ENCODE measurements at places on chromosomes 11 and 22.

DNA sequence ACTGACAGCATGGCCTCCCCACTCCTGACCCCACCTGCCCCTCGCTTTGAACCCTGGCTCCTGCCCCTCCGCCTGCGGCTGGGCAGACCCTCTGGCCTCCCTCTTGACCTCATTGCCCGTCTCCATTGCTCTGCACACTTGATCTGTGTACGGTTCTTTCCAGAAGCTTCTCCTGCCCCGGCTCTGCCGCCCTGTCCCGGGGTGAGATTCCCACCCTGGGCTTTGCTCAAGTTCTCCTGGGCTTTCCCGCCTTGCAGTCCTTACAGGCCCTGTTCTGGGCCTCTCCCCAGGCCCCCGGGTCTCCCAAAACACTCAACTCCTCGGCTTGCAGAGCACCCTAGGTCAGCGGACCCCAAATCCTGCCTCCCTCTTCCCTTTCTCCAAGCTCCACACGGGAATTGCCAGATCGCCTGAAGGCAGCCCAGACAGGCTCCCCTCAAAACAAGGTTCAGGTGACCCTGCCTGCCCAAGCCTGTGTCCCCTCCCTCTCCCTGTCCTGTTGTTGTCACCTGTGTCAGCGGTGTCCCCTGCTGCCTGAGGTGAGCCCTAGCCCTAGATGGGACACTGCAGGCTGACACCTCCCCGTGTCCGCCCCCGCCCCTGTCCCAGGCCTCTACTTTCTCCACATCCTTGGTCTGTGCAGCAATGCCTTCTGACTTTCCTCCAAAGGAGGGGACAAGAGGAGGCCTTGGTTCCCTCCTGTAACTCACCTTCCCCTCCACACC lies 1.5 kb downstream of the GAL start:
- no peak for DNase-seq

DNA sequence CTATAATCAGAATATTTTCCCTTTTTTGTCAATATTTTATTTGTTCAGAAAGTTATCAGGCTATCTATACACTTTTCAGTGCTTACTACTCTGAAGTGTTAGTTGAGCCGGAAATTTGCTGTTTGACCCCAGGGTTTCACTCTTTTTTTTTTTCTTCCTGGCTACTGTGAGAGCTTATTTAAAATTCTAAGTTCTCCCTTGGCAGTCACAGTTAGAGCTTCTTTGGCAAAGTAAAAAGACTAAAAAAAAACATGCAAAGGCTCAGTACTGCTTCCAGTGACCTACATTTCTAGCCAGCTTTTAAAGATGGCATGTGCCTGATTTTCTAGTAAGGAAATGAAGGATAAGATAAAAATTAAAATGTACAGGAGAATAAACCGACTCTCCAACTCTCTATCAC lies 48.4 kb downstream of the ELP4 start:
- no peak for DNase-seq

DNA sequence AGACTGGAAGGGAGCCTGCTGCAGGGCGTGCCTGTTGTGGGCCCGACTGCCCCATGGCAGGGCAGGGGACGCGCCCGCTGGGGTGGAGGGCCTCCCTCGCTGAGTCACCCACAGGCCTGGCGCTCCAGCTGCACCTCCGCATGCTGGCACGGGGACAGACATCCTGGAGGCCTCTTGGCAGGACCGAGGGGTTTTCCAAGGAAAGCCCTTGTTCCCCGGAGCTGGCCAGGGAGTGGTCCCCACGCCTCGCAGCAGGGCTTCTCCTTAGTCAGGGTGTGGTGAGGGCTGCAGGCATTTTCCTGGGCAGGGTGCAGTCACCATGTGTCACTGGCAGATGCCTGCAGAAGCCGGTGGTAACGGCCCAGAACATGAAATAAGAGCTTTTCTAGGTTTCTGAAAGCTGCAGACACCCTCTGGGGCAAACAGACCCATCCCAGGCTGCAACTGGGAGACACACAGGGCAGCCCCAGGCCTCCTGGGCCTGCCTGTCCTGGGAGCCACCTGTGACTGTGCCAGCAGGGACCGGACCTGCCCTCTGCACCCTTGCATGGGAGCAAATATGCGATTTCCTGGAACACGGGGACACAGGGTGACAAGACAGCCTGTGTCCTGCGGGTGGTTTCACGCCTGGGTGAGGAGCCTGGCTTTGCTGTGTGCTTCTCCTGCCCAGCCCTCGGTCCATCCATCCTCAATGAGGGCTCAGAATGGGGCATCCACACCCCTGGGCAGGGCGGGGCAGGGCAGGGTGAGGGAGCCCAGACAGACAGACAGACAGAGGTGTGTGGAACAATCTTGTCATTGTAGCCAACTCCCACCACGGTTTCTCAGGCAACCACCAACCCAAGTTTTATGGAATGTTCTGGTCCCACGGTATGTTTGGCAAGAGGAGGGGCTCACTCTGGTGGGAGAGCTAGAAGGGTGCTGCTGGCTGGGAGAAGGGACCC lies 43.2 kb upstream of the FADD start:
- no peak for DNase-seq

DNA sequence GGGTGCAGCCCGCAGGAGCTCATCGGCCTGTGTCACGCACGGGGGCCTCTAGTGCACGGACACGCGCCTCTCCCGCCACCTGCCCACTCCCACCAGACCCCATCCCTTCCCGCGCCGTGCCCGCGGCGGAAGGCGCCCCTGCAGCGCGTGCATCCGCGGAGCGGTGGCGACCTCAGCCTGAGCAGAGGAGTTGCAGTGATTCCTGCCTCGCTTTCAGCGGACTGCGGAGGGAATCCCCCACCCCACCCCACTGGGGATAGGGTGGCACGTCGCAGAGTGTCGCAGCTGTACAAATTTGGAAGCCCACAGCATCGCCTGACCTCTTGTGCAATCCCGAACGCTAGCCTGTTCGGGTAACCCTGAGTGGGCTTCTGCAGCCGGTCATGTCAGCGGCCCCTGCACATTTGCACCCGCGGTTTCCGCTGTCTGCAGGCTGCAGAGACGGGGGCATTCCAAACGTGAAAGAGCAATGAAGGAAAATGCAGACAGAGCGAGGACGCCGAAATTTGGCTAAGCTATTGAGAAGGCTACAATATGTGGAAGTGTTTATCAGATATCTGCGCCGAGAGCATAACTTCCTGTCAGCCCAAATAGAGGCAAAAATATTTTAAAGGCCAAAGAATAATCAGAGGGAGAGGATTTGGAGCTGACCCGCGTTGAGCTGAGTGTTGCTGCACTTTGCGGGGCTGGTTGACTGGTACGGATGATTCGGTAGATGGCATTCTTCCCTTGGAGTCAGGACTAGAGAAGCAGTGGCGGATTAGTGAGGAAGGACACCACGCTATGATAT lies 617 bp upstream of the ARHGAP20 start:
- DNase-seq: no peak

- no peak for DNase-seq
These were observed 69.7 kb downstream of the TENM4 start for GRCh38 chr11:79371152-79371551.

DNA sequence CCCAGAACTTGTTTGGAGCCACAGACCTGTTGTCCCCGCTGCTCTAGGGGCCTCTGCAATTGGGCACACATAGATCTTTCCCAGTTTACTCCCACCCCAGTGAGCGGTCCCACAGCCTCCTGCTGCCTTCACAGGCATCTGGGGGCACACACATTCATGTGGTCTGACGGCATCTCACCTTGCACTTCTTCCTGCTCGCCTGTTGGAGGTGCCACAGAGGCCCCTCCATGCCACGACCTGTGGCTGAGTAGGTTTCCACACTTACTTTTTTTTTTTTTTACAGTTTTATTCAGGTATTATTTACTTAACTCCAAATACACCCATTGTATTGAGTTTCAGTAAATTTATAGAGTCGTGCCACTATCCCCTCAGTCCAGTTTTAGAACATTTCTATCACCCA lies 68.9 kb upstream of the SEPTIN5 start:
- DNase-seq: no peak
